ENCODE measurements at places on chromosomes 5 and 9.

- DNase-seq = no peak
Observed at GRCh38 chr5:138833726-138834480, 41.2 kb downstream of the LRRTM2 start.

DNA sequence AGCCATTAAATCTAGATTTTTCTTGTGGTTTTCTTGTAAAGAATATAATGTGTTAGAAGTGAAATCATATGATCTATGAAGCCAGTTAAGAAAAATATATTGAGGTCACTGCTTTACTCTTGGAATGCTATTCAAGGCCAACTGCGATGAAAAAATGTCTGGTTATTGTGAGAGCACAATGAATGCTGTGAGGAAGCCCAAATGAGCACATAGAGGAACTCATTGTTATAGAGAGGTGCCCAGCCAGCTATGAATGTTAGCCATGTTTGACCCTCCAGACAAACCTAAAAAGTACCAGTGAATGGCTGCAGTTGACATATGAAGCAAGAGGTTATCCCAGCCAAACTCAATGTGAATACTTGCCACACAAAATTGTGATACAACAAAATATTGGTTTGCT is 359.8 kb upstream of the FAM174A start:
- DNase-seq = no peak

- DNase-seq = no peak
Observed at GRCh38 chr9:126357074-126357473, 30.4 kb downstream of the MVB12B start.

GRCh38 chr5:15255576-15255975 is 244.4 kb upstream of the FBXL7 start:
- DNase-seq = no peak

- DNase-seq = no peak
Observed at GRCh38 chr5:124645396-124645795, 101.0 kb downstream of the ZNF608 start.

Data from activated CD4-positive, alpha-beta T cell treated with anti-CD3 and anti-CD28 coated beads for 1 hour (primary cell).